ENCODE measurements at places on chromosomes 3 and 15.

- no peak for DNase-seq
These were observed 247.8 kb downstream of the ALCAM start for GRCh38 chr3:105614288-105615030.

DNA sequence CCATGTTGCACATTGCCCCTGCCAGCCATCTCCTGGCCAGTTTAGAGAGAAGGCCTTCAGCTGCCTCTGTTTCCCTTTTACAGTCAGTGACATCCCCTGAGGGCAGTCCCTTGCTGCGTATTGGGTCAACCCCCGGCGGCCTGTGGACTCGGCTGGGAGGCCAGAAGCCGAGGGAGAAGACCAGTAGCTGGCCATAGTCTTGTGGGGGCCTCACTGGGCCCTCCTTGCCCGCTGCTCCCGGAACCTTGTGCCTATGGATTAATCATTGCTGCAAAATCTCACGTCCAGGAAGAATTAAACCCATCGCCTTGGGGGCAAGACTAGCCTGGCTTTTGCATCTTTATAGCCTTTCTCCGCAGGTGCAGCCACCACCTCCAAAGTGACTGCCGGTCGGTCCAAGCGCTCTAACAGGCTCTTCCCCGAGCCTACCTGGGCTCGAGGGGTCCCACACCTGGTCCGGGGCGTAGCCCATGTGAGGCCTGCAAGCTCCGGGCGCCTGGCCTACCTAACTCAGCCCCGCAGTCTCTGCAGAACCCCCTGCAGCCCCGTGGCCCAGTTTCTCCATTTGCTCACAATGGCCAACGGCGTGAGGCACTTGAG lies 870 bp upstream of the CHAC1 start:
- no peak for DNase-seq

DNA sequence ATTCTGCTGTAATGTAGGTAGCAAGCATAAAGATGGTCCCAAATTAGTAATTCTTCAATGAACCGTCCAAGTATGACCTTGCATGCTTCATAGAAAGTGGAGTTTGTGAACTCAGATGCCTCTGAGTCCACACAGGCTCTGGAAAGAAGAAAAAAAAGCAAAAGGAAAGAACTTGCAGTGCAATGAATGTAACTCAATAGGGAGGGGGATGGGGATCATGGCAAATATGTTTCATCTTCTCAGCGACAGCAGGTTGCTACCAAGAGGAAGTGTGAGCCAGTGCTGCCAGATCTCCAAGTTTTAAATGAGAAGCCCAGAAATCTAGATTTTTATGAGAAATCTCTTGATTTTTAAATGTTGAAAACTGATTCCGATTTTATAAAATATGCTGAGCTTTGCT lies 50.3 kb downstream of the IL20RB start:
- DNase-seq, result no peak

DNA sequence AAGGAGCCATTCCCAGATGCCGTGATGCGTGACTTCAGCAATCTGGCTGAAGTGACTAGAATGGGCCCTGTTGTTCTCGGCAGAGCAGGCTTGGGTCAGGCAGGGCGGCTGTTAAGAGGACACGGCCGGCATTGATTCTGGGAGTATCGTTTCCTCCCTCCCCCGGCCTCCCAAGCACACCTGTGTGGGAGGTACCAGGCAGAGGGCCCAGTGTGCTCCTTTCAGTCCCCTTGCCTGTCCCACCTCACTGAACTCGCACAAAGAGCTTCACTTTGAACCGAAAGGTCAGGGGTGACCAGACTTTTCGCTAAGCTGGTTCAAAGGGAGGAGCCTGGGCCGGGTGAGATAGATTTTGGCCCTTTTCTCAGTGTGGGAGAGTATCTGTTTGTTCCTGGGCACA lies 92.7 kb downstream of the CEMIP start:
- no peak for DNase-seq

GRCh38 chr3:94928921-94929320 lies 866.1 kb downstream of the NSUN3 start:
- no peak for DNase-seq

GRCh38 chr3:9147215-9147895 lies 102.1 kb downstream of the SRGAP3 start:
- no peak for DNase-seq

- no peak for DNase-seq
These were observed 5.2 kb upstream of the CPLX3 start for GRCh38 chr15:74821091-74821789.

DNA sequence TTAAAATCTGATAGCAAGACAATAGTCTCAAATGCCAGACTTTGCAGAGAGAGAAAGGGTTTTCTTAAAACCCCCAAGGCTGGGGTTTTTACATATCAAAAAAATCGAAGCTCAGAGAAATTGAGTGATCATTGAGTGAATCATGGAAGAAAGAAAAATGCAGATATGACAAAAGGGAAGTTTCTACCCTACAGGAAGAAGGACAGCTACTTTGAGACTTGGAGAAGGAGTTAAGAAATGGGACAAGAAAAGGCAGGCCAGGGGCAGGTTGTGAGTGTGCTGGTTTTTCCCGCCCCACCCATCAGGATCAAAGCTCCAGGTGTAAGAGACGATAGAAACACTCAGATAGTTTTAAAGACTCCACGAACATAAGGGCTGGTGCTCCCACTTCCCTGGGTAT lies 18.6 kb downstream of the TMEM158 start:
- DNase-seq, result no peak

DNA sequence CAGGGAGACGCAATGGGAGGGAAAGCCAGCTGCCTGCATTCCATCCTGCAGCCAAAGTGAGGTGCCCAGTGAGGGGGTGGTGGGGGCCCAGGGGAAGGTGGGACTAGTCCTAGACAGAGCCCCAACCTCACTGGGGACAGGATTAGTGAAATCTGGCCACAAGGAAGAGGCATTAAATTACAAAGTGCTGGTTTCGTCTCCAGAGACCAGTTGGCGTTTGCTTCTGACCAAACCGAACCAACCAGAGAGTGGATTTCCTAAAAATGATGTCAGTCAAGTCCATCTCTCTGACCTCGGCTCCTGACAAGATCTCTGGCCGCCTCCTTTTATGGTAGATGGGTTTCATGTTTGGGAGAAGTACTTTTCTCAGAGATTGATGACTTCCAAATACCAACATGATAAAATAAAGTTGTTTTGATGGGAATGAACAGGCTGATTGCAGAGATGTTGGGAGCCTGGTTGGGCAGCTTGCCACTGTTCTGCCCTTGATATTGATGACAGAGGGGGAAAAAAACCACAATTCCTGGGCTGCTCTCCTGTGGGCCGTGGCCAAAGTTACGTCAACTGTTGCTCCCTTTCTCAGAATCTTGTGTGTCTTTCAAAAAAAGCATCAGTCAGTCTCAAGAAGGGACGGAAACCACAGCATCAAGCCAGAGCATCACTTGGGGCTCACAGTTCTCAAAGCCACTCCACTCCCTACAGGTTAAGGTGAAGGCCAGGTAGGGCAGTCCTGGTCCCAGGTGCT lies 24.6 kb downstream of the ITGA11 start:
- no peak for DNase-seq

- DNase-seq, result no peak
These were observed 137.9 kb downstream of the XXYLT1 start for GRCh38 chr3:195133013-195133412.
